ENCODE measurements at places on chromosomes 1 and 21.
A peak's percentile ranks its signal among the peaks of the same experiment; 100 is the strongest.

GRCh38 chr1:64855557-64855956 lies 110.7 kb downstream of the RAVER2 start:
- DNase-seq, result no peak

- no peak for DNase-seq
Measured at GRCh38 chr1:76256289-76257223, 182.0 kb downstream of the ST6GALNAC3 start.

- DNase-seq, result no peak
Measured at GRCh38 chr1:40915581-40915980, 53.4 kb upstream of the CITED4 start.

GRCh38 chr1:219416598-219417238 lies 196.2 kb downstream of the ZC3H11B start:
- DNase-seq, result peak; percentile 50

- DNase-seq, result no peak
Measured at GRCh38 chr1:234572966-234573365, 37.0 kb downstream of the IRF2BP2 start.

DNA sequence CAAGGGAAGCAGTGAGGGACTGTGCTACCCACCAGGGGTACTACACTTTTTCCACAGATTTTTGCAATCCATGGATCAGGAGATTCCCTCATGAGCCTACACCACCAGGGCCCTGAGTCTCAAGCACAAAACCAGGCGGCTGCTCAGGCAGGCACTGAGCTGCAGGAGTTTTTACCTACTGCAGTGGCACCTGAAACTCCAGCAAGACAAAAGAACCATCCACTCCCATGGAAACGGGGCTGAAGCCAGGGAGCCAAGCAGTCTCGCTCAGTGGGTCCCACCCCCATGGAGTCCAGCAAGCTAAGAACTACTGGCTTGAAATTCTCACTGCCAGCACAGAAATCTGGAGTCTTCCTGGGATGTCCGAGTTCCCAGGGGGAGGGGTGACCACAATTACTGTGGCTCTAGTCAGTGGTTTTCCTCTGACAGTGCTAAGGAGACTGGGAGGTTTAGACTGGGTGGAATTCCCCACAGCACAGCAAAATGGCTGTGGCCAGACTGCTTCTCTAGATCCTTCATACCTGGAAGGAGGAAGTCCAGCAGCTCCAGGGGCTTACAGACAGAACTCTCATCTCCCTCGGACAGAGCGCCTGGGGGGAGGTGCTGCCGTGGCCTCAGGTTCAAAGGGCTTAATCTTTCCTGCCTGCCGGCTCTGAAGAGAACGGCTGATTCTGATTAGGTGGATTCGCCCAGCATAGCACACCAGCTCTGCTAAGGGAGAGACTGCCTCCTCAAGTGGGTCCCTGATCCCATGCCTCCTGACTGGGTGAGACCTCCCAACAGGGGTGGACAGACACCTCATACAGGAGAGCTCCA lies 437.8 kb downstream of the LTN1 start:
- no peak for DNase-seq

- DNase-seq, result peak; percentile 35
Measured at GRCh38 chr1:37890378-37891014, 31.1 kb upstream of the MTF1 start.

- DNase-seq, result no peak
Measured at GRCh38 chr1:119108988-119109387, 31.5 kb downstream of the WARS2 start.

GRCh38 chr1:228109962-228110488 lies 926 bp upstream of the MRPL55 start:
- DNase-seq, result no peak

DNA sequence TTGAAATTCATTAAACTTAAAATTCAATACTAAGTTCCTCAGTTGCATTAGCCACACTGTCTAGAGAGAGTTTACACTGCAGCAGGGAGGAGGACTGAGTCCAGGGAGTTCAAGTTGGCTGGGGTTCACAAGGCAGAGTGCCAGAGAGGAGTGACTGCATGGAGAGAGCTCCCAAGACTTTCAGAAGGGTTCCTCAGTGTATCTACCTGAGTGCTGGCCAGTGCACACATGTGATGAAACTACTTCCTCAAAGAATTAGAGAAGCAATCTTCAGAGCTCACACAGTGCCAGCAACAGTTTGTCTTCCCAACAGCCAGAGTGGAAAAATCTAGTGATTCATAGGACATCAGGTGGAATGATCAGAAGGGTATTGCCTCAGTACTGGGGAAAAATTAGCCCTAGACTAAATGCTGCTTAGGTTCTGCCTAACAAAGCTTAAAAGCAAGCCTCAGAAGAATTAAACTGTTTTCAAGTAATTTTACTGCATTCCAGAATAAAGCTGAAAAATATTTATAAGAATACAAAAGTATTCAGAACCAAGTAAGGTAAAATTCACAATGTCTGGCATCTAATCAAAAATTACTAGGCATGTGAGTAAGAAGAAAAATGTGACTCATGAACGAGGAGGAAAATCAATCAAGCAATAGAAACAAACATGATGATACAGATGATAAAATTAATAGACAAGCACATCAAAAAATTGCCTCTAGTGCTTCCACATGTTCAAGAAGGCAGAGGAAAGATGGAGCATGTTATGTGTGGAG lies 10.4 kb upstream of the WNT3A start:
- no peak for DNase-seq

- DNase-seq, result no peak
Measured at GRCh38 chr1:93552741-93553455, 105.0 kb downstream of the FNBP1L start.

- DNase-seq, result no peak
Measured at GRCh38 chr1:5976231-5976630, 16.0 kb downstream of the NPHP4 start.

DNA sequence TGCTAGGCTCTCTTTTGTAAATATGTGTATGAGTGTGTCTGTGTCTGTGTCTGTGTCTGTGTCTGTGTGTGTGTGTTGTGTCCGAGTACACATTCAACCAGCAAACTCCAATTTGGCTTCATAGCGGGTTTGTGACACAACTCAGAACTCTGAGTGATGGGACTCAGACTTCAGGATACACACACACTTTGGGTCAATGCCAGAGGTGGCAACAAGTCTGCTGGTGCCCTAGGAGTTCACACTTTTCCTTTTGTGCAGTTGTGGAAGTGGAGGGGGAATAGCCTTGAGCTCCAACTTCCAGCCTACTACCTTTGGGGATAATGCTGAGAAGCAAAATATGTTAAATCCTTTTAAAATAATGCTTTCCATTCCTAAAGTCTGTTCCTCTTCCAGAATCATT lies 16.6 kb upstream of the TBX15 start:
- no peak for DNase-seq

- no peak for DNase-seq
Measured at GRCh38 chr21:37899146-37899545, 17.1 kb downstream of the KCNJ6 start.

DNA sequence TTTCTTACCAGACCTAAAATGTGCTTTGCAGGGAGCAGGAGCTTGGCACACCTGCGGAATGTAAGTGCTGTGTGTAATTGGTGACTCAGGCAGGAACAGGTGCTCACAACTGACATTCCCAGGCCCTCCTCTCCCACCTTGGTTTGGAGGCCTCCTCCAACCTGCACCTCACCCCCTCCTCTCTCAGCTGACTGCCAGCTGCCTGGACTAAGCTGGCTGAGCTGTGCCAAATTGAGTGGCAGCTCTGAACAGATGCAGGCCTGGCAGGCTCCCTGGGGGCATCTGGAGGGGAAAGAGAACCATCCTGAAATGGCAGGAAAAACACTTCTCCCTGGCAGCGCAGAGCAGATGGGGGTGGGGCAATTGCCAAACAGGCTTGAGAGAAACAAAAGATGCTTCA lies 91.7 kb upstream of the PGBD5 start:
- DNase-seq, result peak; percentile 83

GRCh38 chr1:10007169-10007568 lies 10.1 kb downstream of the RBP7 start:
- no peak for DNase-seq

- DNase-seq, result no peak
Measured at GRCh38 chr1:38685388-38685787, 174.2 kb downstream of the RRAGC start.

GRCh38 chr1:102472520-102472919 lies 475.8 kb upstream of the OLFM3 start:
- DNase-seq, result no peak

DNA sequence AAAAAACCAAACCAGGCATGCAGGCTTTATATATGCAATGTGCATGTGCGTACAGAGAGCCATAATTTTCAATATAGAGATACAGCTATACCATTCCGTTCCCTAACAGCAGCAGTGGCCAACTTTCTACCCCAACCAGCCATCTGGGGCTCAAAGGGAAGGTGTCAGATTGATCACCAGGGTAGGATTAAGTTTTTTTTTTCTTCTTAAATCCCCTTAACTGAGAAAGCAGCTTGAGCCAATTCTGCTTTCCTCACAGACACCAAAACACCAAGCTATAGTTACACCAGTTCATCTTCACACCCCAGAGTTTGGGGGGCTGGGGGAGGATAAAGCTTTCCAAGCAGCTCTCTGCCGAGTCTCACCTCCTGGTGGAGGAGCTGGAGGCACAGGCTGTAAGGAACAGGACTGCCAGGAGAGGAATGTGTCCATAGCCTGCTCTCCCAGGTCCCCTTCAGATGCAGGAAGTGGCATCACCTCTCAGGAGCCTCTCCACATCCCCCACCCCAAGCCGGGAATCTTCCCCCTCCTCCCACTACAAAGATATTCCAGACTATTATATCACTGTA lies 87.9 kb downstream of the SSBP3 start:
- no peak for DNase-seq

GRCh38 chr1:14884614-14885175 lies 268.9 kb upstream of the TMEM51 start:
- no peak for DNase-seq

- DNase-seq, result no peak
Measured at GRCh38 chr1:97797403-97798183, 123.2 kb downstream of the DPYD start.

GRCh38 chr1:31243501-31244286 lies 4.0 kb upstream of the NKAIN1 start:
- no peak for DNase-seq

GRCh38 chr21:33881689-33882440 lies 33.7 kb downstream of the ATP5PO start:
- DNase-seq, result no peak

- no peak for DNase-seq
Measured at GRCh38 chr1:112985123-112985522, 29.1 kb upstream of the SLC16A1 start.

DNA sequence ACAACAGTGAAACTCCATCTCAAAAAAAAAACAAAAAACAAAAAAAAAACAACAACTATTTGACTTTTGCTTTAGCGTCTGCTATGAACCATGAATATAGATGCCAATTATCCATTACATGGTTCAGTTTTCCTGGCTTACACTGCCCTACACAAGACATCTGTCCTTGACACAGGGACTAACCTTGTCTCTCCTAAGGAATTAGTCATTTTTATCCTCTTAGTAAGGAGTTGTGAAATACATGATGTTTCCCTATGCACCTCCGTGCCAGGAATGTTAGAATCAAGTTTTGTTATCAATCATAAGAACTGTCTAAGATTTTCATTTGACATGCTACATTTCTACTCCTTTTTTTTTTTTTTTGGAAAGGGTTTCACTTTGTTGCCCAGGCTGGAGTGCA lies 241.8 kb downstream of the KIF26B start:
- no peak for DNase-seq

- no peak for DNase-seq
Measured at GRCh38 chr1:3022976-3023375, 1.7 kb downstream of the ACTRT2 start.

GRCh38 chr1:67230539-67230938 lies 64.3 kb downstream of the IL23R start:
- DNase-seq, result no peak
